ENCODE measurements at places on chromosomes 7 and 10. TPM values are rescaled to one million over a fixed set of nuclear protein-coding genes. Genes with fewer than 3 reads are reported as not detected.

Gene GUSB
- polyA plus RNA-seq, result 80.9 TPM

Gene ADAMTS14
- polyA plus RNA-seq, result 32.7 TPM

Gene ALOX5
- 1.6 TPM for polyA plus RNA-seq

Gene NKX6-2
- not detected for polyA plus RNA-seq

Gene OR2F2
- polyA plus RNA-seq, result not detected

Gene HSPA12A
- not detected for polyA plus RNA-seq

Gene AUTS2
- not detected for polyA plus RNA-seq

Gene PKD2L1
- polyA plus RNA-seq, result not detected

Gene GRM8
- polyA plus RNA-seq, result not detected

Gene RRP12
- 20.2 TPM for polyA plus RNA-seq

Gene CYP26C1
- not detected for polyA plus RNA-seq

Gene CHAT
- polyA plus RNA-seq, result not detected

Gene MMP21
- not detected for polyA plus RNA-seq

Gene GSAP
- not detected for polyA plus RNA-seq

All from K562 (cell line).